ENCODE measurements at places on chromosomes 5 and 9.

- DNase-seq, result no peak
Observed at GRCh38 chr5:76807296-76807695, 11.5 kb upstream of the F2RL1 start.

DNA sequence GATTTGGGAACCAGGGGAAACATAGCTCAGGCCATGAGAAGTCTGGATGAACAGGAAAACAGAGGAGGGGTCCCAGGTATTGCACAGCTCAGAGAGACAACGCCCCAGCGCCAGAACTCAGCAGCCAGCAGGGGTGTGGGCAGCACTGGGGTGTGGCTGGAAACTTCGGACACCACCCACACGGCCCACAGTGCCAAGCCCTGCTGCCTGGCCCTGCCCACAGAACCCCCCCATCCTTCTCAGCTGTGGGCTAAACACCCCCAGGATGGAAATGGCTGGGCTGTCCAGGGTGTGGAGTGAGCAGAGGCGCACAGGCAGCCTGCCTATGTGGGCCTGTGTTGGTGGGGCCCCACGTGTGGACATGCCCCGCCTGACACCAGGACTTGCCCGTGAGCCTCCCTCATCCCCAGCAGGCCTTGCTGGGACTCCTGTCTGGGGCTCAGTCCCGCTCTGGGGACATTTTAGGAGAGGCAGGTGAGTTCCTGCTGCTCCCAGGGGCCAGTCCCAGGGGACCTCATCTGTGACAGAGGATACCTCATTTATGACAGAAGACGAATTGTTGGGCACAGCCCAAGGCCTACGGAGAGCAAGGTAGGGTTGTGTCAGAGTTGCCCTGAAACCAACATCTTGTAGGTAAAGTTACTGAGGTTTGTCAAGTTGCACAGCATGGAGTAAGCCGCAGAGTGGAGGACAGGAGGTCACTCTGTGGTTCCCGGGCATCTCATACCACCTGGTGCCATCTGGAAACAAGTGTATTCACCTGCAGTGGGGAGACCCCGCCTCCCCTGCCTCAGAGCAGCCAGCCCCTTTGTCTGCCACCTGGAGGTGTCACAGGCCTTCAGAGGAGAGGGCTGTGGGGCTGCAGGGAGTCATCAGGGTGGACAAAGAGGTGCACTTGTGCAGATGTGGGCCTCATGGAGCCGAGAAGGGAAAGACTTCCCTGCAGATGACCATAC is 183.2 kb downstream of the AUH start:
- no peak for DNase-seq

GRCh38 chr9:489198-490197 is 274.8 kb downstream of the DOCK8 start:
- no peak for DNase-seq

- no peak for DNase-seq
Observed at GRCh38 chr5:72378639-72379289, 58.6 kb downstream of the PTCD2 start.

DNA sequence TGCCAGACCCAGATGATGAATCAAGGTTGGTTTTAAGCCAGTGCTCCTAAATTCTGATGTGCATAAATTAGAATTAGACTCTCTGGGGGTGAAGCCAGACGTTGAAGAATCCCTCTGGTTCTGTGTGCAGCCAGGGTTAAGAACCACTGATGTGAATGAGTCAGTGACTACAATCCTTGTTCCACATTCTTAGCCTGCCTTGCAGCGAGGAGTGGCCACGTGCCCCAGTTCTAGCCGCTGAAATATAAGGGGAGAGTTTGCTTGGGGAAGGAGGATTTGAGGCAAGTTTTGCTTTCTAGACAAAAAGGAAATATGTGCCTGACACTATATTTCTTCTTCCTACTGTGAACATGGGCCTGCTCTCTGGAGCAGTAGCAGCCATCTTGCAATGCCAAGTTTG is 34.2 kb upstream of the MSH3 start:
- no peak for DNase-seq

DNA sequence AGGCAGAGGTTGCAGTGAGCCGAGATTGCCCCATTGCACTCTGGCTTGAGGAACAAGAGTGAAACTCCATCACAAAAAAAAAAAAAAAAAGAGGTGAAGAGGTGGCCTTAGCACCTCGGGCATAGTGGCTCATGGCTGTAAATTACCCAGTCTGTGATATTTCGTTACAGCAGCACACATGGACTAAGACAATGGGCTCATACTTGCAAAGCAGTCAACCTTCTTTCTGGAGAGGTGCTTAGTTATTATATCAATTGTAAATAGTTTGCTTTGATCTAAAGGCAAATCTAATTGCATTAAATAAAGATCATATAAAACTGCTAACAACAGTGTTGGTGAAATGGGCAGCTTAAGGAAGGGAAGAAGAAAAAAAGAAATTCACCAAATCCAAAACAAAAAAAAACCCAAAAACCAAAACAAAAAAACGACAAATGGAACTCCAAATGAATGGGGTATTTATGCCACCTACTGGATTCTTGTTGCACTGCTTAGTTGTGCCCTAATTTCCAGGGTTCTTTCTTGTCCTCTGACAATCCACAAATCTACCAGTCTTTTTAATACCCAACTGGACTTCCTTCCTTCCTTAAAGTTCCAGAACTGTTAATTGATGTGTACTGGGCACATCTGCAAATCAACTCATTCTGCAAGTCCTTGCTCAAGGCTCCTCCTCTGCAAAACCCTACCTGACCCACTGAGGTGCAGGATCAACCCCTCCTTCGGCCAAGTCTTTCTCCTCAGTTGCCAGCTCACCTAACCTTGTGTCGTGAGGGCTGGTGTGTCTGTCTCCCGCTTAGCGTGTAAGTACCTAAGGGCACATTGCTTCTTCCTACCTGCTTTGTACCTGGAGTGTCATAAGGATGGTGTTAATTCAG is 35.0 kb upstream of the DMRT1 start:
- no peak for DNase-seq
